ENCODE measurements at places on chromosomes 7 and 10.

DNA sequence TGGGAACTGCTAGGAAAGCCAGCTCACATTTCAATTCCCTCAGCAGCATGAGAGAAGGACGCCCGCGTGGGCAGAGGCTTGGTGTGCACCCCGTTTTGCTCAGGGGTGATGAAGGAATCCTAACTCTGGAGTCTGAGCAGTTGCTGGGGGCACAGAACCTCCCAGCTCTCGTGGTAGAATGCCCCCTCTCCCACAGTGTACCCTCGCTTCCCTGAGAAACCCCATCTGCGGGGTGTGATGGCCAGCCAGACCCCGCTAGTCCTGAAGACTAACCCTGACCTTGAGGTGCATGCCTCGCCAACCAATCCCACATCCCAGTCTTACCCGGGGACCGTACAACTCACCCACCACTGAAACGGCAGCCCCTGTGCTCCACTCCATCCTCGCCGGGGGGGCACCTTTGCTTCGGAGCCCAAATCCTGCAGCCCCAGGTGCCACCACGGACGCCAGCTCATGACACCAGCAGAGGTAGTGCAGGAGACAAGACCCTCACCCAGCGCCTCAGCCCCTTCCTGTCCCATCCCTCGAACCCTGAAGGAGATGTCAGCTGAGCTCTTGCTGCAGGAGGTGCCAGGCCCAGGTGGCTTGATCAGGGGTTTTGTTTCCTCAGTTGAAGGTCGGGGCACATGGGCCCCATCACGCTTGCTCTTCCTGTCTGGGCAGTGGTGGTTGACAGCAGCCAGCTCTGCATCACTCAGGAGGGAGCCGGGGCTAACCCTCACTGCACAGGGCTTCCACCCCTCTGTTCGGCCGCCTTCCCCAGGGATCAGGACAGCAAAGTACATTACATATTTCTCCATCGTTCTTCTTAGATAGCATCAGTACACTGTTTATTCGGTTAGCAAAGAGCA, 236.5 kb downstream of the MGMT start:
- no peak for DNase-seq

DNA sequence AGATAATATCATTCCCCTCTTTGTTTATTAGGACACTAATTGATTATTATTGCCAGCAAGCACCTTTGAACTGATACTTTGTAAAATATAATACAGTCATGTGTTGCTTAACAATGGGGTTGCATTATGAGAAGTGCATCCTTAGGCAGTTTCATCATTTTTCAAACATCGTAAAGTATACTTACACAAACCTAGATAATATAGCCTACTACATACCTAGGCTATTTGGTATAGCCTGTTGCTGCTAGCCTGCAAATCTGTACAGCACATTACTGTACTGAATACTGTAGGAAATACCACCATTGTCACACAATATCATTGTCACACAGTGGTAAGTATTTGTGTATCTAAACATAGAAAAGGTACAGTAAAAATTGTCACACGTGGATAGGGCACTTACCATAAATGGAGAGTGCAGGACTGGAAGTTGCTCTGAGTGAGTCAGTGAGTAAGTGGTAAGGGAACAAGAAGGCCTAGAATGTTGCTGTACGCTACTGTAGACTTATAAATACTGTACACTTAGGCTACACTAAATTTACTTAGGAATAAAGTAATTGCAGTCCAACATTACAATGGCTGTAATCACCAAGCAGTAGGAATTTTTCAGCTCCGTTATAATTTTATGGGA, 70.7 kb downstream of the LCOR start:
- no peak for DNase-seq

DNA sequence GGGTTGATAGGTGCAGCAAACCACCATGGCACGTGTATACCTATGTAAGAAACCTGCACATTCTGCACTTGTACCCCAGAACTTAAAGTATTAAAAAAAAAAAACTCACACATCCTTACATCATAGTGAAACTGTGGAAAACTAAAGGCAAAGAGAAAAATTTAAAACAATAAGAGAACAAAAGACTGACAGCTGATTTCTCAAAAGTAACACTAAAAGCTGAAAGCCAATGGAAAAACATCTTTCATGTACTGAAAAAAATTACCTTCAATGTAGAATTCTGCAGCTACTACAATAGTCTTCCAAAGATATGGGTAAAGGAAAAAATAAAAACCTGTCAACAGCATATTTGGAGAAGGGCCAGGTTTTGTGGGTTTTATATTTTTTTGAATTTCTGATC, 729.1 kb upstream of the NRP1 start:
- no peak for DNase-seq

DNA sequence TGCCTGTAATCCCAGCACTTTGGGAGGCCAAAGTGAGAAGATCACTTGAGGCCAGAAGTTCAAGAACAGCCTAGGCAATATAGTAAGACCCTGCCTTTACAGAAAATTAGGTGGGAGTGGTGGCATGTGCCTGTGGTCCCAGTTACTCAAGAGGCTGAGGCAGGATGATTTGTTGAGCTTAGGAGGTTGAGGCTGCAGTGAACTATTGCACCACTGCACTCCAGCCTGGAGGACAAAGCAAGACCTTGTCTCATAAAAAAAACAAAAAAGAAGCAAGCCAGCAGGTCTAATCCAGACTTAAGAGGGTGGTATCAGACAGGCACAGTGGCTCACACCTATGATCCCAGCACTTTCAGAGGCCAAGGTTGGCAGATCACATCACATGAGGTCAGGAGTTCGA, 24.5 kb upstream of the KCTD7 start:
- no peak for DNase-seq

DNA sequence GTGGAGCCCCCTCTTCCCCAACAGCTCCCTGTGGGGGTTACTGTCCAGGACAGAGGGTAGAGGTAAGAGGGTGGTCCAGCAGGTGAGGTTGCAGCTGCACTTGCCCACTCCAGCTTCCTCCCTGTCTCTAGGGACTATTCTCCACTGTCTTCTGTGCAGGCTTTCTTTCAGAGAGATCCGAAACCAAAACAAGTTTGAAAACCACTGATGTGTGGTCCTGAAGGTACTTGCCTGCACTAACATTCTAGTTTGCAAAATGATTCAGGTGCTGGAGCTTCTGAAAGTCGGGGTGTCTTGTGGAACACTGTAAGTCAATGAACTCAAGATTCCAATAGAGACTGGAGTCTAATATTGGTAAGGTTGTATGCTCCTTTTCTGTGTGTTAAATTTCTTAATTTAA, 63.1 kb downstream of the BLNK start:
- DNase-seq = no peak

GRCh38 chr7:16422103-16422435, 731 bp upstream of the CRPPA start:
- DNase-seq = no peak

DNA sequence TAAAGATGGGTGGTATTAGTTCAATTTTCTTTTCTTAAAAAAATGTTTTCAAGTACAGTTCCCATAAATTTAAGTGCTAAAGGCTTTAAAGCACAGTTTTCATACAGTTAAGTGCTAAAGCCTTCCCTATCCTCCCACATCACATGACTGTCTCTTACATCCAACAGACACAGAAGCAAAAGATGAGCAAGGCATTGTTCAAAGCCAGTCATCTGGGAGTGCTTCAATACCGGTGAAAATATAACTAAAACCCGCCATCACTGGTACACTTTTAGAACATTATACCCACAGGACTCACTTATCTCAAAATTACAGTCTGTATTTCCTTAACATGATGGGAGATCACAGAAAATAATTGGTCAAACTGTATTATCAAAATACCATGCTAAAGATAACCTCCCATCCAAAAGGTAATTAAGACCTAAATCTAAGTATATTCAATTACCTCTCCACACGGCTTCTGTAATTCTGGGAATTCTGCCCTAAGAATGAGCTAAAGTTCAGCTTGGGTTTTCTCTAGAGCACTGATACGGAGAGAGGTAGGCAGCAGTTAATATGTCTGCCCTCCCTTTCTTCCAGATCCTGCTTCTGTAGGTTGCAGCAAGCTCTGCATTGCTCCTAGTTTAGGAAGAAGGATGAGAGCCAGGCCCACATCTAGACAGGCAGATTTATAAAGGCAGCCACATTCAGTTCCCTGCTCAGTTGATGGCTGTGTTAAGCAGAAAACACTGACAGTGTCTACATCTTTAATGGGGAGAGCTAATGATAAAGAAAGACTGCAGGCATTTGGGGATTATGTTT, 474.8 kb upstream of the PFKP start:
- no peak for DNase-seq

DNA sequence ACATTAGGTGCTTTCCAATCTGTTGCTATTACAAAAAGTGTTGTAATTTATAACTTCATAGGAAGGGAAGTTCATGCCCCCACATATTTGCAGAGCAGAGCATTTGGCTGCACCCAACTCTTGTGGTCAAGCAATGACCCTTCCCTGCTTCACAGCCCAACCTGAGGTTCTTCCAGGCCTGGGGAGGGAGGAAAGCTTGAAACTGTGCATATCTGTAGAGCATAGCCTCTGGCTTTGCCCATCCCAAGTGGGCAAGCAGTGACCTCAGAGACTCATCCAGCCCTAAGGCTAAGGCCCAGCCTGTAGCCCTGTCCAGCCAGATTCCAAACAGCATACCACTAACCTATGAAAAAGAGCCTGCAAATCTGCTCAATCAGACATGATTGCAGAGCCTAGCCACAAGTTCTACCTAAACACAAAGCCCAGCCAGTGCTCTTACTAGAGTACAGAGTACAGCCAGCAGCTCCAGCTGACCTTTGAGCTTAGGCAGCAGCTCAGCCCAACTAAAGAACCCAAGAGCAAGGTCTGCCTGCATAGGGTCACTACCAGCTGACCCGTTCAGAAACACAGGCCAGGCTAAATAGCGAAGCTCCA, 14.4 kb upstream of the GSTK1 start:
- no peak for DNase-seq

DNA sequence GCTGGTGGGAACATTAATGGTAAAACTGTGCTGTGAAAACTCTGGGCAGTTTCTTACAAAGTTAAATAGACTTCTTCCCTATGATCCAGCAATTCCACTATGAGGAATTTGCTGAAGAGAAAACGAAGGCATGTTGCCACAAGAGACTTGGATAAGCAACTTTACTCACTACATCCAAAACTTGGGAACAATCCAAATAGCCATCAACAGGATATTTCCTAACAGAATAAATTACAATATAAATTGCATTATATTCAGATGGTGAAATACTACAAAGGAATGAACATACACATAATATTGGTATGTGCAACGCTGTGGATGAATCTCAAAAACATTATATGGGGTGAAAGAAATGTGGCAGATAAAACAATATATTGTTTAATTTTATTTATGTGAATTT, 21.4 kb upstream of the MKI67 start:
- DNase-seq = no peak

DNA sequence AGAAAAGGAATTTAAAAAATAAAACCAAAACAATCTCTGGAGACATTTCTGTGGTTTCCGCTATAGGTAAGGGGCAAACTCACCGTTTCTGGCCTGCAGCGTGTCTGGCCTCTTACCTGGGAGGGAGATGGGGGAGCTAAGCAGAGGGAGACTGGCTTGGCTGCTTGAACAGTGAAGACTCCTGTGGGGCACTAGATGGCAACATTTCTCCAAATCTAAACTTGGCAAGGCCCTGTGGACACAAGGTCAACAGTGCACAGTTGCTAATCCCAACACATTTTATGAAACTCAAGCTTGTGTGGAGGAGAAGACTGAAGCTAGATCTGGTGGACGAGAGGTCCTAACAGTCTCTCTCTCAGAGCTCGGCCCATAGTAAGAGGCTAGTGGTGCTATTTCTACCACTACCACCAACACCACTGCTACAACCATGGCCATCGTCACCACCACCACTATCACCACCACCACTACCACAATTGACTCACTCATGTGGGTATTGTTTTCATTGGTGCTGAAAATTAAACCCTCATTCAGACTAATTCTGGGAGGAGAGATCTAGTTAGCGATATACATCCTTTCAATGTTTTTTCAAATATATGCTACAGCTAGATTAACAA, 28.4 kb upstream of the CDHR3 start:
- peak; percentile 11 for DNase-seq

DNA sequence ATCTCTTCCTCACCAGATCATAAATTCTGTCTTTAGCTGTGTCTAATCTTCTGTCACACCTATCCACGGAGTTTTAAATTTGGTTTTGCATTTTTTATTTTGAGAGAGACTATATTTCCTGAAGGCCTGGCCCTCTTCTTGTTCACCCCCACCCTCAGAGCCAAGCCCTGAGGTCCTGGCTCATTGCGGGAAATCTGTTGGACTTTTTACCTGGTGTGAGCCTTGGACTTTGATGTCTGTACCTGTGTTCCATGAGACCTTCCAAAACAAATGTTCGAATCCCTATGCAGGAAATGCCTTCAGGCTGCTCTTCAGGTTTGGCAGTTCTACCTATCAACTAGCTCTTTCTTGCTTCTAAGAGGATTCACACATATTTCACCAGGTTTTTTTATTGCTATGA, 175.2 kb upstream of the GRB10 start:
- no peak for DNase-seq

DNA sequence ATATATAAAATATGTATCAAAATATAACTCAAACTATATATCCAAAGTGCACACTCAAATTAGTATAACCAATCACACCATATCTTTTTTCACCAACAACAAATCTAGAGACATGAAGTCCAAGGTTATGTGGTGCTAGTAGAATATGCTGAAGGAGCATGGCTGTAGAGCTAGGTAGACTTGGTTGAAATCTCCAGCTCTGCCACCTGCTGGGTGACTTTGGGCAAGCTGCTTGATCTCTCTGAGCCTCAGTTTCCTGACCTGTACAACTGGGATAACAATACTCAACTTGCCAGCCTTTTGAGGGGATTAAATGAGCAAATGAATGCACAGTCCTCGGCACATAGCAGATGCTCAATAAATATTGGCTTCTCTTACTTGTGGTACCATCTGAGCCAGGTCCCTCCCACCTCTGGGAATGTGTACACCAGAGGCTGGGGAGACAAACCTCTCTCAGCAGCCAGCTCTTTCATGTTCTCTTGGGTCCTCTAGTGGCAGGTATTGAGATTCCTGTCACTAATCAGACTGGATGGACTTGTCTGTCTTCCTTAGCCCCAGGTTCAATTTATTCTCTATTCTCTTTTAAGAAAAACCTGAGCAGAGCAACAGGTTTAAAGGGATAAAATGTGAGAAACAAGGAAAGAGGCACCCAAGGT, 94.3 kb upstream of the PDE1C start:
- no peak for DNase-seq

DNA sequence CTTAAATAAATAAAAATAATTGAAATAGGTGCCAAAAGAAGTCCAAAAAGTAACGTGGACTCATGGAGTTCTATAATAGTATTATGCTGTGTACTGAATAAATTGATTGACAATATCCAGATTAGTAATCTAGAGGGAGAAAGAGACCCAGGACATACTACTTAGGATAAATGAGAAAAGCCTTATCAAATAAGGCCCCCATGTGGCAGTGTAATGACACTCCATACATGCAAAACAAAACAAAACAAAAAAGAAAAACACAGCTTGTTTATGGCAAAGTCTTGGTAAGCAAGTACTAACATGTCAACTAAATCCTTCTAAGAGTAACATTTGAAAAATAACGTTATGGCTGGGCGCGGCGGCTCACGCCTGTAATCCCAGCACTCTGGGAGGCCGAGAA, 3.6 kb upstream of the RUNDC3B start:
- no peak for DNase-seq

- no peak for DNase-seq
Measured at GRCh38 chr10:23055424-23056185, 39.8 kb upstream of the MSRB2 start.

- no peak for DNase-seq
Measured at GRCh38 chr7:150307129-150307528, 16.0 kb upstream of the LRRC61 start.

- DNase-seq = no peak
Measured at GRCh38 chr7:106597751-106598546, 63.0 kb downstream of the CCDC71L start.
